ENCODE measurements at places on chromosomes 7 and 10.

- DNase-seq: no peak
Observed at GRCh38 chr10:1379601-1380000, 323.4 kb downstream of the WDR37 start.

DNA sequence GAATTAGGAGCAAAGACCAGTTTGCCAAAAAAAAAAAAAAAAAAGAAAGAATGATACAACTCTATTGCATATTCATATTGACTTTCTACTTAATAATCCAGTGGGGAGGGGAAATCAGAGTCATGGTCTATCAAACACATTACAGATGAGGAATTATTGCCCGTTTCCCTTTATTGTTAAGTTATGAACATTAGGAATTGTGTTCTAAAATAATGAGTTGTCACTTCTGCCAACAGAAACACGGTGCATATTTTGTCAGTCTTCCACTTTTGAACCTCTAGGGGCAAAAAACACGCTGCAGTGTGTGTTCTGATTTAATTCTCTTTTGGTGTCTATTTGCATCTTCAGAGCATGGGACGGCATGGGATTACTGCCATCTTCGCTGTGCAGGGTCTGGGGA lies 115.7 kb upstream of the RHOBTB1 start:
- DNase-seq: no peak

DNA sequence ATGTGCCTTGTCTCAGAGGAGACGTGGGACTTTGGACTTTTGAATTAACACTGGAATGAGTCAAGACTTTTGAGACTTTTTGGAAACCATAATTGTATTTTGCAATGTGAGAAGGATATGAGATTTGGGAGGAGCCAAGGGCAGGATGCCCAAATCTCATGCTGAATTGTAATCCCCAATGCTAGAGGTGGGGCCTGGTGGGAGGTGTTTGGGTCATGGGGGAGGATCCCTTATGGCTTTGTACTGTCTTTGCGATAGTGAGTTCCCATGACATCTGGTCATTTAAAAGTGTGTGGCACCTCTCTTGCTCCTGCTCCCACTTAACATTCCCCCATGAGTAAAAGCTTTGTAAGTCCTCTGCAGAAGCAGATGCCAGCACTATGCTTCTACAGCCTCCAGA lies 39.2 kb downstream of the DNAJC9 start:
- no peak for DNase-seq

- DNase-seq: no peak
Observed at GRCh38 chr10:29980084-29980483, 79.3 kb downstream of the JCAD start.

- no peak for DNase-seq
Observed at GRCh38 chr7:40310258-40310657, 175.5 kb downstream of the SUGCT start.

GRCh38 chr10:99279626-99280111 lies 44.0 kb upstream of the HPSE2 start:
- DNase-seq: no peak

GRCh38 chr10:23338886-23339285 lies 5.7 kb downstream of the C10orf67 start:
- DNase-seq: no peak

DNA sequence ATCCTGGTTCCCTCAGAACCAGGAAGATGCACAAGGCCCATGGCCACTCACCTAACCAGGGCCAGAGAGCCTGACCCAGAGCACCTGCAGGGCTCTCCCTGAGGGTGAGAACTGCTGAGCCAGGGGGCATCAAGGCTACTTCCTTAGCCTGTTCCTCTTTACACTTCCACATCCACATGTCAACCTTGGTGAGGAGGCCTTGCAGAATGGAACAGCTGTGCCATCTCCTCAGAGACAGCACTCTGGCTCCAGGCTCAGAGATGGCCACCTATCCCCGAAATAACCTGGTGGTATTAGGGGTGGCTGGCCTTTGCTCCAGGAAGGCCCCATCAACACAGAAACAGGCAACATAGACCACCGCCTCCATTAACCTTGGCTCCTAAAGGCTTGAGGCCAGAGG lies 473.0 kb downstream of the RPS24 start:
- no peak for DNase-seq

DNA sequence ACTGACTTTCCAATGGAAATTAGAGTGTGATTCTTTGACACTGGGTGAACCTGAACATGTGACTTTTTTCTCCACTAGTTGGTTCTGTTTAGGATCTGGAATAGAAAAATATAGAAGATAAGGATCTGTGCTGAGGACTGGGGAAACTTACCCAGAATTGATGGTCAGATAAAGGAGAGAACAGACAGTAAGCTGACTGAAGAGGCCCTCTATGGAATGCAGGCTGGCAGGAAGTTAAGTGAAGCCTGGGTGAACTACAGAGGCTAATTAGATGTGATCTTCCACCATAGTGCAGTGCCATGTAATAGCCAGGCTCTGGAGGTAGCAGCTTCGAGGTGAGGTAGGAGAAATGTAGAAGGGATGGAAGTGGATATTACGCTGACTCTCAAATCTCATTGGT lies 455.3 kb downstream of the PLXDC2 start:
- no peak for DNase-seq

DNA sequence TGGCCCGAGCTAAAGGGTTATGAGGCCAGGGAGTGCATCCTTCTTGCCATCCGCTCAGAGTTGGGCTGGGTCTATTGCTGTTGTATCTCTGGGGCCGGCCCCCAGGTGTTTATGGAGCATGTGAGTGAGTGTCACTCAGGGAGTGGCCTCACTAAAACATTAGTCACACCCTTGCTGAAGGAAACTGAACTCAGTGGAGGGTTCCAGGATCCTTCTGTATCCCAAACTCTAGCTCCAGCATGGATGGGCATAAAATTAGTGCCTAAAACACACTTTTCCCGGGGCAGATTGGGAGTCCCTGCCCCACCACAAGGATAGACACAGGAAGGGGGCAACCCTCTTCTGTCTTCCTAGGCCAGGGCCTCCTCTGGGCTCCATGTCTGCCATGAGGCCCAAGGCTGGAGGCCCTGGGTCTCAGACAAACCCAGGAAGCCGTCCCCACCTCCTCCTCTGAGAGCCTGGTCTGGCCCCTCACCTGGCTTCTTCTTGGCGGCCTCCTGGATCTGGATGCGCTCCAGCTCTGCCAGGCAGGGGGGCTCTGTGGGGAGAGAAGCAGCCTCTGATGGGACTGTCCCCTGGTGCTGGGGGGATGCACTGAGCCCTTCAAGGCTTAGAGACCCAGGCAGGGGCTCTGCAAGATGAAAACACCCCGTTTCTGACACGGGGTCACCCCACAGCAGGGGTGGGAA lies 24.5 kb downstream of the SPOCK2 start:
- no peak for DNase-seq

DNA sequence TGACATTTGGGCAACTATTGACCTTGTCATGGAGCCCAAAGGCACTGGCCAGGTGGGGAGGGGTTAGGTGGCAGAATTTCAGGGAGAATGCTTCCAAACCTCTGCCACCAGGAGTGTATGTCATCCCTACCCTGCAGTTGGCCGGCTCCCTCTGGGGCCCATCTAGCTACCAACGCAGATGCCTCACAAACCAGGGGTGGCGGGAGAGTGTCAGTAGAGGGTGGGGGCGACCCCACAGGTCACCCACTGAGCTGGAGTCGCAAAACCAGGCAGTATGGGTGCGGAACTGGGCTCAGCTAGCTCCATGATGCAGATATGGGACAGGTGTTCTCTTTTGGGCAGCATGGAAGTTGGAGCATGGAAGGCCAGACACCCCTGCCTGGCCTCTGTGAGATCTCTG lies 51.4 kb downstream of the FAM241B start:
- no peak for DNase-seq

GRCh38 chr10:112813866-112814591 lies 136.0 kb upstream of the TCF7L2 start:
- DNase-seq: no peak

GRCh38 chr7:2824026-2824677 lies 20.0 kb downstream of the GNA12 start:
- DNase-seq: no peak

DNA sequence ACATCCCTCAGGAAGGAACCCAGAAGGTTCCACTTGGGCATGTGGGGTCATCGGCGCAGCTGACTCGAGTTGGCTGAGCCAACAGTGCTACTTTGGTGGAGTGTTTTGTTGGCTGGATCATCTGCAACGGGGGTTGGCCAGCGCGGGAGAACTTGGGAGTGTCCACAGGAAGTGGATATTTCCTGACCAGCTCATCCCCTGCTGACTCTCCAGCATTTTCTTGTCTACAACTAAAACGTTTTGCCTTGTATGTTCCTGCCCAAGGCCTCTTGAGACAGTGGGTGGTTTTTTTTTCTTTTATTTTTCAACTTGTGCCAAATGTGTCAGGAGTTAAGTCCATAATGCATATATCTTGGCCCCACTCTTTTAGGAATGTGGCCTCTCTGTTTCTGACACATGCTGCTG lies 208.6 kb downstream of the ZNF365 start:
- no peak for DNase-seq

GRCh38 chr10:70053841-70054288 lies 1.2 kb downstream of the MACROH2A2 start:
- peak; percentile 4 for DNase-seq

- DNase-seq: no peak
Observed at GRCh38 chr7:76409537-76409936, at the start of gene SSC4D. TSS of gene SSC4D (minus strand) at chr7:76409697. CDS start at chr7:76404439, 5,258 bp downstream.

- no peak for DNase-seq
Observed at GRCh38 chr7:26440233-26441001, 148.8 kb downstream of the SNX10 start.

DNA sequence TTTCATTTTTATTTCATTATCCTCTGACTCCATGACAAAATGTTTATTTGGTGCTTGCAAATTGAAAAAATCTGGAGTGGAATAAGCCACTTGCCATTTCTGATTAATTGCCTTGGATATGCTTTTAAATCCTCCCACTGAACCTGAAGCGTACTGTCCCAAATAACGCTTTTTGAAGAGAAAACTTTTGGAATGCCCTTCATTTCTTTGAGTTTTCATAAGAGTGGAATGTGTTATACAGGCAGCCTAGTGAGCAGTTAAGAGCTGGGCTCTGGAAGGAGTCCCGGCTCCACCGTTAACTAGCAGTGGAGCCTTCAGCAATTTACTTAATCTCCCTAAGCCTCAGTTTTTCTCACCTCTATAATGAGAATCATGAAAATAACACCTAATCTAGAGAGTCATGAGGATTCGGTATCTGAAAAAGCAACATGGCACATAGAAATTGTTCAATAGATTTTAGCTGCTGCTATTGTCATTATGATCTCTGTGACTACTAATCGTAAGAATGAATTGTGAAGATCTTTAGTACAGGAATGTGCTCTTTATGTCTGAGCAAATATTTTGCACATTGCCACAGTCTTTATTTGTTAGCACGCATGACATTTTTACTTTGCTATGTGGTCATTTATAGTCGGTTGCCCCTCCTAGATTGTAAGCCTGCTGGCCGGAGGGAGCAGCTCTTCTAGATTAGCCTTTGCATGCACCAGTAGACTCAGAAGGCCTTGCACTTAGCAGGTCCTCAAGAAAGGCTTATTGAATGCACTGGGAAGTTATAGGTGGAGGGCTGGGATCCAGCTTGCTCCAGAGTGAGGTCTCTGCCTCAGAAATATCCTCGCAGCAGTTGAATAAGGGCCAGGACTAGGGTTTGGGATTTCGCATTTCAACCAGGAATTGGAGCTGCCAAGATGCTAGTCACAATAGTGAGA lies 59.4 kb downstream of the PLCE1 start:
- DNase-seq: no peak

DNA sequence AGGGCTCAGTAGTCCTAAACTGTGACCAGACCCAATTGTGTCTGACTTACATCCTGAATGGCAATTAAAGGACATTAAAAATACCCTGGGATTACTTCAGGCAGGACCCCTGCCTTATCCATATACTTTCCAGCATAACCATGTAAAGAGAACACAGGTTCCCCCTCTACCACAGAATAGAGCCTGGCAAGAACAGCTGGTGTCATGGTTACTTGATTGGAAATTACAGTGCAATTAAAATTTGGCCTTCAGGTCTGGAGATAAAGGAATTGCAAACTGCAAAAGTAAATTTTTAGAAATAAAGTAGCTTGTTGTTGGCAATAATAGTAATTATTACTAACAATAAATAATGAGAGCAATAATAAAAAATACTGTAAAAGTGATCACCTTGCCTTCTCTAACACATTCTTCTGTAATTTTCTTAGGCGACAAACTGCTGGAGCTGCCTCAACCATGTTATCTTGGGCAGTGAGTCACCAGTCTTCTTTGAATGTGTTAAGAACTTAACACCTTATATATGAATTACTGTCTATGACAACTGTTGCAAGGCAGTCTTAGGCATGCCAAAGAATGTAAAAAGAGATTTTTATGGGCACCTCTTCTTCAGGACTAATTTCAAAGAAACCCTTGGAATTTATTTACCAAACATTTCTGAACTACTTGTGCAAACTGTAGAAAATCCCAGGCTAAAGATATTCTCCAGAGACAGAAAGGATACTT lies 53.7 kb downstream of the HIBADH start:
- DNase-seq: no peak

GRCh38 chr10:45599021-45599603 lies 73.5 kb downstream of the ZFAND4 start:
- no peak for DNase-seq

GRCh38 chr10:5526691-5527331 lies 2.0 kb downstream of the CALML3 start:
- no peak for DNase-seq

DNA sequence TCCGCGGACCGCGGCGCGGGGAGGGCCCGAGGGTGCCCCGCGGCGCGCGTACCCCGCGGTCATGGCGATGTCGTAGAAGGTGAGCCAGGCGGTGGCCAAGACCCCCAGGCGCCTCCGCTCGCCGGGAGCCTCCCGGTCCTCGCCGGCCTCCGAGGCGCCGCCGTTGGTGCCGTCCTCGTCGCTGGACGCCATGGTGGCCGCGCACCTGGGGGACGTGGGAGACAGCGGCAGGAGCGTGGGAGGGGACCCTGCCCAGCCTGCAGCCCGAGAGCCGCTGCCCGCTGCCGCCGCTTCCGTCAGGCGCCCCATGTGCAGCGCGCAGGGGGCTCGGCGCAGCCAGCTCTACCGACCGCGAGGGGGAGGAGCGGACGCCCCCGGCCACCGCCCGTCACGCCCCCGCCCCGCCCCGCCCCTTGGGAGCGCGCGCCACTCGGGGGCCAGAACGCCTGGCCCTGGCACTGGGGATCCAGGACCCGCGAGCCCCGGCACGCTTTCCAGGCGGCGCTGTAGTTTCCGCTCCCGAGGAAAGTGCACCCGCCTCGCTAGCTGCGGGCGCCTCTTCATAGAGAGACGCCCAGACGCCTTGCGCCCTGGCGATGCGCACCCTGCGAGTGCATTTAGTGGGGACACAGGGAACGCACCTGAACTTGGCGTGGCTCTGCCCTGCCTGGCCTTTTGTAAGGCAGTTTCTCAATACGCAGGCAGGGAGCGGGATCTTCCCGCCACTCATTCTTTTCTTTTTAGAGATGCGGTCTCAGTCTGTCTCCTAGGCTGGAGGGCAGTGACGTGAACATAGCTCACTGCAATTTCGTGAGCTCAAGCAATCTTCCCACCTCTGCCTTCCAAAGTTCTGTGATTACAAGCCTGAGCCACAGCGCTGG lies at the start of gene HACD1:
TSS of gene HACD1 (minus strand) at position 344 of the 881 bp plus-strand sequence. CDS start at position 309, 35 bp downstream.
- peak; percentile 45 for DNase-seq

GRCh38 chr10:126665207-126665606 lies 5.3 kb downstream of the C10orf90 start:
- no peak for DNase-seq
